ENCODE measurements at places on chromosomes 5 and 9.

DNA sequence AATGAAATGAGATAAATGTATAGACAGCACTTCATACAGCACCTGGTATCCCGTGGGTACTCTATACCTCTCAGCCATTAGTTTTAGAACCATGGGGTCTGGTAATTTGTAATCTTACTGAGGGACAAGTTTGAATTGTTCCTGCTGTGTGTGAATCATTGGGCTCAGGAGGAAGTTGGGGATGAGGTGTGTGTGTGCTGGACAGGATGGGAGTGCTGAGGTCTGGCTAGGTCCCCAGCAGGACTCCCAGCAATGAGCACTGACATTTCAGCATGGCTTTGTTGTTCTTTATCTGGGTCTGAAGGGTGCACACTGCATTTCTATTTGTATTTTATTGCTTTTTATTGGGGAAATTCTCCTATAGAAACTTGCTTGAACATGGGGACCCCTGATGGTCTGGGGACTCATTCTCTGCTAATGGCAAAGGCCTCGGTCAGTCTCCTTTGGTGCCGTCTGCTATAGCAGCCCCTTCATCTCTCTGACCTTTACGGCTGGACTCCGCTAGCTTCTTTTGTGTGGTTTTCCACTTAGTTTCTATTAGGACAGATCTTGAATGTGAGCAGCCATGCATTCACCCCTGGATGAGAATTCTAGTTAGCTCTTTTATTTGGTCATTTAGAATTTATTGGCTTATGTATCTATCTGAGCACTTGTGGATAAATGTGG lies 98.1 kb downstream of the SREK1 start:
- DNase-seq, result no peak

DNA sequence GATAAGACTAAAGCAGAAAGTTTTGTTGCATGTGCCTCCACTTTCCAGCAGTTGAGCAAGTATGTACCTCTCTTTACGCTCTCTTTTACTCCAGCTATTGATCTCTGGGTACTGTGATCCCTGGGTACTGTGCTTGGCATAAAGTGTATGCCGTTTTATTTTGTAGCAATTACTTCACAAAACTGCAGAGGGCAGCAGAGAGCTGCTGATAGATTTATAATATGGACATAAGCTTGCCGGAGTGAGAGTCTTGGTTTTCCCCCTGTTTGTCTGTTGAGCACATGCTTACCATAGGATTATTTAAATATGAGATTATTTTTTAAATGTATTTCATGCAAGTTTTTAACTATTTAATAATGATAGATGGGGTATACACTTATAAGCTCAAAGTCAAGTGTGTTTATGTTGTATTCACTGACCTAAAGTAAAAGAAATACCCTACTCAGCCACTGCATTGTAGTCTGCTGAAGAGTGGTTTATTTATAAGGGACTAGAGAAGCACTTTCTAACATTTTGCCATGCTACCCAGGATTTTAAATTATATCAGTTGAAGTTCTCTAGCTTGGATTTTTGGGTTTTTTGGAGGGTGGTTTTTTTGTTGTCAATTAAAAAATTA lies 13.0 kb downstream of the TTC1 start:
- DNase-seq, result no peak

GRCh38 chr9:69458176-69458575 lies 133.2 kb downstream of the ENTREP1 start:
- DNase-seq, result no peak

DNA sequence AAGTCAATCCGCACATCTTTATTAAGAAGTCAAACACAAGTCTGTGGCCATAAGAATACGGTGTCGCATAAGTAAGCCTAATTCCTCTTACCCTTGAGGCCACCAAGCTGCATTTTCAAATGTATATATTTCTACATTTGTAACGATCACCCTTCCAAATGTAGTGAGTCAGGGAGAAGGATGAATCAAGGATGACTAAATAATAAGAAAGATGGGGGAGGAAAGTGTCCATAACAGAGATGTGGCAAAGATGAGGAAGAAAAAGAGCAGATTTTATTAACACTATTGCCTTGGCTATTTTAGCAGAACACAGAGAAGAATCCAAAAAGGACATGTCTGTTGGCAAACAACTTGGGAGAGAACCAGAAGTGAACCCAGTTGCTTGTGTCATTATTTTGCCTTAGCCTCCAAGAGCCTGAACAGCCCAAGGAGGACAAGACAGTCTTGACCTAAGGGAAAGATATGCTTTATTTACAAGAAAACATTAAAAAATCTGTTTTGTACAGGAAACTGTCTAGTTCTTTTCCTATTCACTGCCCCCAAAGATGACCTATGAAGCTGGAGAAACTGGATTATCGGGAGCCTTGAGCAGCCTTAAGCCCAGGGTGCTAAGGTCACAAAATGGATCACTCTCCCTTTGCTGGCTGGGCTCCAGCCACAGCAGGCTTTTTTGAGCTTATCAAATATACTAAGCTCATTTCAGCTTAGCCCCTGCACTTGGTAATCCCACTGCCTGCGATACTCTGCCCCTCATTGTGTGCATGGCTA lies 101.5 kb downstream of the PLCXD3 start:
- no peak for DNase-seq

GRCh38 chr9:694092-694402 lies 147.4 kb upstream of the DMRT1 start:
- no peak for DNase-seq

GRCh38 chr5:115184770-115185169 lies 15.1 kb upstream of the TRIM36 start:
- DNase-seq, result no peak

DNA sequence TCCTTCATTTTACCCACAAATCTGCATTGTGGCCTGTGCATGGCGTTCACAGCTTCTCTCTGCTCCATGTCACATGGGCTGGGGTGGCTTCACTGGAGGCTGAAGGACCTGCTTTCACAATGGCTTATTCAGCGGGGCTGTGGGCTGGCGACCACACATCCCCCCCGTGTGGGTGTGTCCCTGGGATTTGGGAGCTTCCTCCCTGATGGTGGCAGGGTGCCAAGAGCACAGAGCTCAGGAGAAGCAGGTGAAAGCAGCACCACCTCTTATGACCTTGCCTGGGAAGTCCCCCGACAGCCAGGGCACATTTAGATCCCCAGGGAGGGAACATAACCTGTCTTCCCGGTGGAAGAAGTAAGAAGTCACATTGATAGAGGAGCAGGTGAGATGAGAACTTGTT lies 5.0 kb upstream of the MED10 start:
- DNase-seq, result no peak

DNA sequence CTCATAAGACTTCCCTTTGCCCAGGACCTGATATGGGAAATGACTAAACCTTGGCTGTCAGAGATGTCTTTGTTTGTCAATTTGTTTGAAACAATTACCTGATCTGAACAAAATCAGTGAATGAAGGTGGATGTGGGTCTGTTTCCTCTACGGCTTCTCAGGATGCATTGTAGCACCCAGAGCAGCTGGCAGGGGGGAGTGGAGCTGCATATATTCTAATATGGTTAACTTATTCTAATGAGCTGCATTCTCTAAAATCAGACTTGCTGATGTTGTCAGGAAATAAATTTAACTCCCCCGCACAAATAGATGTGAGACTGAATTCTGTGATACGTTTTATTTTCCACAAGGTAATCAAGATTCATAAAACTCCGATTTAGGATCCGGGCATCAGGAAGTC lies 665.4 kb downstream of the MAT2B start:
- no peak for DNase-seq

DNA sequence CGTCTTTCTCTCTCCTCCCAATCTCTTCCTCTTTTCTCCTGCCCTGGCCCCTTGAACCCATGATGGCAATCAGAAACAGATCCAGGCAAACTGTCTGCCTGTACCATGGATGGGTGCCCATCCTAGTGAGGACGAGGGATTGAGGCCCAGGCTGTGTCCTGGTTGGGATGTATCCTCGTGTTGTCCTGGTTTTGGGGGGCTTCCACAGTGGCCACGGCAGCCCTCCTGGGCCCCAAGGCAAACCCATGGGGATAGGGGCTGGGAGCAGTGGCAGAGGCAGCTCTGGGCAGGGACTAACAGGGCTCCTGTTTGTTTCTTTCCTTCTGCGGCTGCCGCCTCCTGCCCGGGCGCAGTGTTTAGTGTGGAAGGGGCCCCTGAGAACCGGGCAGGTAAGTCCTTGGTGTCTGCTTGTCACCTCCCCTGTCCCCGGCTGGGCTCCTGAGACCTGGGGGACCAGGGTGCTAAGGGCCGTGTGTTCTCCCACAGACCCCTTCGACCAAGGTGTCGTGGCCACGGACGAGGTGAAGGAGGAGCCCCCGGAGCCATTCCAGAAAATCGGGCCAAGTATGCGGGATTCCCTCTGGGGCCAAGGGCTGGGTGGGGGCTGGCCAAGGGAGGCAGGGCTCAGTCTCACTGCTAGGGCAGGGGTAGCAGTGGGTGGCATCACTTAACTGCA lies 70.0 kb downstream of the AMBP start:
- DNase-seq, result peak; percentile 10

DNA sequence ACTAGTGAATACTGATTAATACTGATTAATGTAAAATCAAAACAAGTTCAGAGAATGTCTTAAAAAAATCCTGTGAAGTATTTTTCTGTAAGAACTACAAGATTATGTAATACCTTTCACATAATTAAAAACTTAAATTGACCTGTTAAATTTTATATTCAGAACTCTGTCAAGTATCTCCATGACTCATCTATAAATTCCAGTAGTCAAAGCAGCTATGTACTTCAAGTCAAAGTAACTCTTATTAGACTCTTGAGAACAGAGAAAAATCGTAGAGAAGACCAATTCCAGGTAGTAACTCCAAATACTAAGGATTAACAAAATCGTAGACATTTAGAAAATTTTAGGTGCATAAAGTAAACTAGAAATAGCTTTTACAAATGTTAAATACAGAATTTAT lies 77.1 kb downstream of the HOMER1 start:
- DNase-seq, result no peak

DNA sequence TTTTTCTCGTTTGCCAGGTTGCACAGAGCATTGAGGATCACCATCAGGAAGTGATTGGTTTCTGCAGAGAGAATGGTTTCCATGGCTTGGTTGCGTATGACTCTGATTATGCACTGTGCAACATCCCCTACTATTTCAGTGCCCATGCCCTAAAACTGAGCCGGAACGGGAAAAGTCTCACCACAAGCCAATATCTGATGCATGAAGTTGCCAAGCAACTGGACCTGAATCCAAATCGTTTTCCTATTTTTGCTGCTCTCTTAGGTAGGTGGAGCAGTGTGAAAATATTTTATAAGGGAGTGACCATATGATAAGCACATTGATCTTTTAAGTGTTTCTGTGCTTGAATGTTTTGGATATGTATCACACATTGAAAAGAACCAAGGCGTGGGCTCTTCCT lies 17.7 kb upstream of the FAM120AOS start:
- DNase-seq, result no peak

- DNase-seq, result no peak
Measured at GRCh38 chr9:127520941-127521918, 69.9 kb downstream of the LRSAM1 start.

DNA sequence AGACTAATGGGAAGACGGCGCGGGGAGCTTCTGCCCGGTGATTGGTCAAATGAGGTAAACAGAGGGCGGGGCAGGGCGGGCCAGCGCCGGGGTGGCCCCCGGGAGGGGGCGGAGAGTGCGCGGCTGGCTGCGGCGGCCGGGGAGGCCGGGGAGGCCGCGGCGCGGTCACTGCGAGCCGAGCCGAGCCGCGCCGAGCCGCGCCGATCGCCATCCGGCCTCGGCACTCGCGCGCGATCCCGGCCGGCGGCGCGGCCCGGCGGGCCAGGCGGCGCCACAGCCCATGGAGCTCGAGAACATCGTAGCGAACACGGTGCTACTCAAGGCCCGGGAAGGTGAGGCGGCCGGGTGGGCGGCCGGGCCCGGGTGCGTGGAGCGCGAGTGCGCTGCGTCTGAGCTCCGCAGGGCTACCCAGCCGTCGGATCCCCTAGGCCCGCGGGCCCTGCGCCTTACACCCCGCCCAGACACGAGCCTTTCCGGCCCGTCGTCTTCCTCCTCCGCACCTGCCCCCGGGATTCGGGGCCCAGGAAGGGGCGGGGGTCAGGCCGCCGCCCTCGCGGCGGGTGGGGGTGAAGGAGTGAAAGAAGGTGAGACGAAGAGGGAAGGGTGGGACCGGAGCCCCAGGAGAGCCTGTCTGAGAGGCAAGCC lies at the start of gene GRK6:
GRK6 (plus strand) TSS at position 111 of the 645 bp plus-strand sequence; CDS start at position 281, 170 bp downstream.
- DNase-seq, result no peak

- DNase-seq, result no peak
Measured at GRCh38 chr5:149730620-149731331, 666 bp downstream of the PPARGC1B start.

GRCh38 chr9:136667940-136668760 lies 5.4 kb downstream of the EGFL7 start:
- DNase-seq, result no peak

Measured in breast epithelium (tissue), 4 donors.